Progenitor cell of endocrine pancreas (in vitro differentiated cells): ENCODE measurements at places on chromosomes 1 and 21.

DNA sequence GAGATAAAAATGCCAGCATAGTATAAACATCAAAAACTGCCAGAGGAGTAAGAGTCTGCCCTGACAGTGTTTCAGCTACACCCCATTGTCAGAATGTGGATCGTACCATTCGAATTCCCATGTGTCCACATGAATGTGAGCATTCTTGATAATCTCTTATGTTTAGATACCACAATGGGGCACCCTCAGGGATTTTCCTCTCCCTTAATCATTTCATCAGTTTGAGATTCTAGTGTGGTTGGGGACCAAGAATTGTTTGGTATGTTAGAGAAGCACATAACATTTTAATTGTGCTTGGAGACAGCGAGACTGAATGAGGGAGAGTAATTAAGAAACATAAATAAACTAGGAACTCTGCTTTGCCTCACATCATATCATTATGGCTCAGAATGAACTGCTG, 120.2 kb downstream of the ZC3H11B start:
- no peak for DNase-seq

DNA sequence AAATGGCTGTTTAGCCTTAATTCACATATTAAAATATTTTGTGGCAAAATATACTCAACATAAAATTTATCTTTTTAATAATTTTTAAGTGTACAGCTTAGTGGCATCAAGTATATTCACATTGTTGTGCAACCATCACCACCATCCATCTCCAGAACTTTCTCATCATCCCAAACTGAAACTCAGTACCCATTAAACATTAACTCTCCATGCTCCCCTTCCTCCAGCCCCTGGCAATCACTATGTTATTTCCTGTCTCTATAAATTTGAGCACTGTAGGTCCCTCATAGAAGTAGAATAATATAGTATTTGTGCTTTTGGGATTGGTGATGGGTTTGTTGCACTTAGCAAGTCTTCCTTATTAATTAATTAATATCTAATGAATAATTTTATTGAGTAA, 29.4 kb downstream of the CCN1 start:
- DNase-seq: no peak

- no peak for DNase-seq
Observed at GRCh38 chr1:201391651-201392511, 7.2 kb downstream of the LAD1 start.

- DNase-seq: no peak
Observed at GRCh38 chr1:185990565-185990964, 256.4 kb downstream of the HMCN1 start.

GRCh38 chr1:184379111-184379752, 7.6 kb upstream of the C1orf21 start:
- no peak for DNase-seq

DNA sequence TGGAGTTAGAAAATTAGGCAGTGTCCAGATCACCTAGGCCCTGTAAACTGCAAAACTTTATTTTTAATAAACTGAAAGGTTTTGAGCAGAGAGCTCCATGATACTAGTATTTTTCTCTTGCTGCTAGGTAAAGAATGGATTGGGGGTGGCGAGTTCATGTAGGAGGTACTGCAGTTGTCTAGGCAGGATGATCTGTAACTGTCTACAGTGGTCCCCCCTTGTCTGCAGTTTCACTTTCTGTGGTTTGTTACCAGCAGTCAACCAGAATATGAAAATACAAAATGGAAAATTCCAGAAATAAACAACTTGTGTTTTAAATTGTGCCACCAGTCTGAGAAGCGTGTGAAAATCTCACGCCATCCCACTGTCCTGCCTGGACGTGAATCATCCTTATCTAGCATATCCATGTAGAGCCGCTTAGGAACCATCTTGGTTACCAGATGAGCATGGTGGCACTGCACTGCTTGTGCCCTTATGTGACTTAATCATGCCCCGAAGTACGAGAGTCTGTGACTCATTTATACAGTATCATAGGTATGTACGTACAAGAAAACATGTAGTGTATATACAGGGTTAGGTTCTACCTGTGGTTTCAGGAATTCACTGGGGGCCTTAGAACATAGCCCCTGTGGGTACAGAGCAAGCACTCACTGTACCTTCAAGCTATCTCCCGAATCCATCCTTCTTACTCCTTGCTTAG, 94.2 kb downstream of the AHCTF1 start:
- DNase-seq: no peak

- DNase-seq: peak; percentile 25
Observed at GRCh38 chr1:201405484-201405831, 6.3 kb upstream of the LAD1 start.

DNA sequence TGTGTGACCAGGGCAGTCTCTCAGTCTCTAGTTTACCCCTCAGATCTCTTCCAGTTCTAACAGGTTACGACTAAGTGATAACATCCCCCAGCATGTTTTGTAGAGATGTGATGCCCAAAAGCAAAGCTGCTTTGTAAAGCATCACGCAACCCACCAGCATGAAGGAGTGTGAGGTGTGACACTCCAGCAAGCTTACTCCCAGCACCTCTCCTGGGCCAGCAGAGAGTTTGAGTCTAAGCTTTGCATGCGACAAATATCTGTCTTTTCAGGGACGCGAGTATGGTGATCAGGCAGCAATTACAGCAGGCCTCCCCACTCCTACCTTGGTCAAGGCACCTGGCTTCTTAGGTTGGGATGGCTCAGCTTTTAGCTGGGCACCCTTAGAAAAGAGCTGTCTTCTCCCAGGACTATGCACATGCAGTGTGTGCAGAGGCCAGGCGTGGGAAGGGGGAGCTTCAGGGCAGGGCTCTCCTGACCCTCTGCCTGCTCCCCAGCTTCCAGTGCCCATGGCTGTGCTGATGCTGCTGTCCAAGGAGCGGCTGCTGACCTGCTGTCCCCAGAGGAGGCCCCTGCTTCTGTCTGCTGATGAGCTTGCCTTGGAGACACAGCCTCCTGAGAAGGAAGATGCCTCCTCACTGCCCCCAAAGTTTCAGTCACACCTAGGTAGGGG, 48.2 kb downstream of the ELK4 start:
- no peak for DNase-seq

- no peak for DNase-seq
Observed at GRCh38 chr1:41305576-41306363, 55.5 kb upstream of the FOXO6 start.

DNA sequence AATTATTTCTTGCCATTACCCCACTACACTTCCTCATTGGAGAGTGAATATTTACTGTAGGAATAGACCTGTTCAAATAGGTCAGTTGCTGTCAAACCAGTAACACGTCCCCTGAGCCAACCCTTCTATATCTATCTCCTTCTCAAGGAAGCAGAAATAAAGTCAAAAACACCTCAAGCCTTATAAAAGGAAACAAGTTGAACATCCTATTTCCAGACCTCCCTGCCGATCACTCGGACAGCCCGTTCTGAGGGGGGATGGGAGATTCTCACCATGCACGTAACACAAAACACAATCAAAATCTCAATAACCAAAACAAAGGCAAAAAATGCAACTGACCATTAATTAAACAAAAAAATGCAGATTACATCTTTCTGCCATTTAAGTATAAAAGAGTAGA, 121.5 kb upstream of the KRTAP19-8 start:
- no peak for DNase-seq
